ENCODE measurements at places on chromosomes 4 and X. TPM values are rescaled to one million over a fixed set of nuclear protein-coding genes. Genes with fewer than 3 reads are reported as not detected.

Gene IL21
- not detected for total RNA-seq

Gene INTU
- total RNA-seq: 14.8 TPM

Gene CCSER1
- total RNA-seq: 19.9 TPM

DNA sequence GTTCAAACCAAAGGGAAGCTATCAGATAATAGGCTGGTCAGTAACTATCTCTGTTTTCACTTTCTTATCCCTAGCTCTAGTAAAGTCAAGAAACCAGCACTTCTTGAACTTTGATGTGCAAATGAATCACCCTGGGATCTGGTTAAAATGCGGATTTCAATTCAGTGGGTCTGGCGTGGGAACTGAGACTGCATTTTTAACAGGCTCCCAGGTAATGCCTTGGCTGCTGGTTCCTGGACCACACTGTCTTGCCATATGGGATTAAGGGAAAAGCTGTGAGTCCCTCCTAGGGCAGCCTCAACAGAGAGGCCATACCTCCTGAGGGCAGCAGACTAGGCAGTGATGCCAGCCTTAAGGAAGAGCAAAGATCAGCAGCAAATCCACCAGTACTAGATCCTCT lies 1.7 kb downstream of the RNF175 start:
- DNase-seq: no peak

- no peak for DNase-seq
Measured at GRCh38 chr4:153244969-153245368, 40.7 kb downstream of the TRIM2 start.

DNA sequence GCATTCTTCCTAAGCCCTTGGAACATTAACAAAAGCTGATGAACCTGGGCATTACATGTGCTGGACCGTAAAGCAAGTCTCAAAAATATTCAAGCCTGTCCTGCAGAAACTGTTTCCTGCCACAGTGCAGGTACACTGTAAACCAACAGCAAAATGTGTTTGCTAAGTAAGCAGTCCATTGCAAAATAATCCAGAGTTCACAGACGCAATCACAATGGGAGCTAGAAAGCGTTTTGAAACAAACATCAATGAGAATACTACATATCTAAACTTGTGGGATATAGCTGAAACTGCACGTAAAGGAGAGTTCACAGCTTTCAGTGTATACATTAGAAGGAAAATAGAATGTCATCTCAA lies 61.6 kb downstream of the RGS12 start:
- no peak for DNase-seq

DNA sequence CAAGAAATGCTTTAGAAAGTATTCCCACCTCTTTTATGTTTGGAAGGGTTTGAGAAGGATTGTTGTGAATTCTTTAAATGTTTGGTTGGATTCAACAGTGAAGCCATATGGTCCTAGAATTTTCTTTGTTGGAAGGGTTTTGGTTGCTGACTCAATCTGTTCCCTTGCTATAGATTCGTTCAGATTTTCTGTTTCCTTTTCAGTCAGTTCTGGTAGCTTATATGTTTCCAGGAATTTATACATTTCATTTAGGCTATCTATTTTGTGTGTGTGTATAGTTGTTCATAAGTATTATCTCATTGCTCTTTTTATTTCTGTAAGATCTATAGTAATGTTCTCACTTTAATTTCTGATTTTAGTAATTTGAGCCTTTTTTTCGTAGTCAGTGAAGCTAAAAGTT lies 114.4 kb downstream of the MSN start:
- no peak for DNase-seq

Data from tongue (tissue), 3 donors.